ENCODE measurements at places on chromosomes 2 and 18.
A peak's percentile ranks its signal among the peaks of the same experiment; 100 is the strongest.

GRCh38 chr18:23243178-23243577, 107.9 kb downstream of the CABLES1 start:
- peak; percentile 82 for DNase-seq

DNA sequence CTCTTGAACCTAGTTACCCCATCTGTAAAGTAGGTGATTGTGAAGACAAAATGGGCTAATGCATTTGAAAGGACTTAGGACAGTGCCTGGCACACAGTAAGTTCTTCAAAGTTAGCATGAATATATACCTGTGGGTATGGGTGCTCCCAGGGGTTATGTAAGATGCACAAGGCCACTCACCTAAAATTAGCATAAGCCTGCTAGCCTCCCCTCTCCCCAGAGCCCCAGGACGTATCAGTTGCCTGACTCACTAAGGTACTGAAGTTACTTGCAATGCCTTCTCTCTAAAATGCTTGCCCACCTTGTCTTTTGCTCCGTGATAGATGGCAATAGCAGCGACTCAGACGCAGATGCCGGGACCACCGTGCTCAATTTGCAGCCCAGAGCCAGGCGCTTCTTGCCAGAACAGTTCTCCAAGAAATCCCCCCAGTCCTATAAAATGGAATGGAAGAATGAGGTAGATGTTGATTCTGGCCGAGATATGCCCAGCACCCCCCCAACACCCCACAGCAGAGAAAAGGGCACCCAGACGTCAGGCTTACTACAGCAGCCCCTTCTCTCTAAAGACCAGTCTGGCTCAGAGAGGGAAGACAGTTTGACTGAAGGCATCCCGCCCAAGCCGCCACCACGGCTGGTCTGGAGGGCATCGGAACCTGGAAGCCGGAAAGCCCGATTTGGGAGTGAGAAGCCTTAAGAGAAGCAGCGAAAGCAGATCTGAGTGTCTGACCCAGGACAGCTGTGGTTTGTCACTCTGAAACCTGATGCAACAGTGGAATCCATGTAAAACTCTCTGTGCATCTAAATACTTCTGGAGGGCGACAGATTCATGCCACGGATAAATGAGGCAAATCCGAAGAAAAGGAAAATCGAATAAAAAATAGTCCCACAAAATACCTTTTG, 53.8 kb upstream of the TMEM182 start:
- DNase-seq = no peak

DNA sequence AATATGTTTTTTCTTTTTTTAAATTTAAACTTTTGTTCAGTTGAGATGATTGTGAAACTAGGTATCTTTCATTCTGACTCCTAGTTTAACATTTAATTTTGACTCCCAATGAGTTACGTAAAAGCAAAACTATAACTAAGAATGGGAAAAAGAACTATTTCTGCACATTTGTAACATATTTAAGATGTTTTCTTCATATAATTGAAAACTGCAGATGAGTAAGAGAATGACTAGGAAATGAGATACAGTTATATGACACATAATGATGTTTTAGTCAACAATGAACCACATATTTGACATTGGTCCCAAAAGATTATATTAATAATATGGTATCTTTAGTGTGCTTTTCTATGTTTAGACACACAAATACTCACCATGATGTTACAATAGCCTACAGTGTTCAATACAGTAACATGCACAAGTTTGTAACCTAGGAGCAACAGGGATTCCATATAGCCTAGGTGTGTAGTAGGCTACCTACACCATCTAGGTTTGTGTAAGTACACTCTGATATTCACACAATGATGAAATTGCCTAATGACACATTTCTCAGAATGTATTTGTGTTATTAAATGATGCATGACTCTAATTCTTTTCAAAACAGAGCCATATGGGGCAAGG, 12.6 kb downstream of the ERMN start:
- DNase-seq = no peak

DNA sequence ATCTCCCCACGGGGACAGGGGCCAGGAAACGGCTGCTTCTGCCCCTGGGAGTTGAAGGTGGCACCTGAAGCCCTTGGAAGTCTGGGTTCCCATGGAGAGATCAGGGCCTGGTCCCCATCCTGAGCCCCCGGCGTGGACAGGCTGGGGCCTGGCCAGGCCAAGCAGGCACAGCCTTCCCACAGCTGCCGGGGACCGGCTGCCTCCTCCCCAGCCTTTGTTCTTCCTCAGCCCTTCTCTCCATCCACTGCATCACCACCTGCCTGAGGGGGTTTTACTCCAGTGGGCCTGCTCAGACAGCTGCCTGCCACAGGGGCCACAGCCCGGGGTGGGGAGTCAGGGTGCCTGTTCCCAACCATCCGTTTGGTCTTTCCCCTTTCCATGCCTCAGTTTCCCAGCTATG, 187.7 kb downstream of the INHBB start:
- no peak for DNase-seq

- no peak for DNase-seq
These were observed 29.3 kb downstream of the UBE2F start for GRCh38 chr2:237996021-237996593.

- DNase-seq = no peak
These were observed 118.5 kb upstream of the ALPP start for GRCh38 chr2:232260075-232260474.

DNA sequence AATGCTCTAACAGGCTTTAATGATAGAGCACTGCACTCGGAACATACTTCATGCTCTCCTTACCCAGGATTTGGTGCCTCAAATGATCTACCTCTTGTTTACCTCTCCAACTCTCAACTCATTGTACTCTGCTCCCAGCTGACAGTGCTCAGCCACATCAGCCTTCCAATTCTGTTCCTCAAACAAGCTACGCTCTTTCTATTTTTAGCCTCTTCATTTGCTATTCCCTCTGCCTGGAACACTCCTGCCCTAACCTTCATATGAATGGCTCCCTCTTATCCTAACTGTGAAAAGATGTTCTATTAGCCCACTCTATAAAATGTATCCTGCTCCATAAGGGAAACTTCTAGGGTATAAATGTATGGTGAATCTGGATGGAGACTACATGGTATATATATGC, 42.5 kb downstream of the PIGN start:
- no peak for DNase-seq

- DNase-seq = no peak
These were observed 134.0 kb downstream of the NEDD4L start for GRCh38 chr18:58177896-58178470.

DNA sequence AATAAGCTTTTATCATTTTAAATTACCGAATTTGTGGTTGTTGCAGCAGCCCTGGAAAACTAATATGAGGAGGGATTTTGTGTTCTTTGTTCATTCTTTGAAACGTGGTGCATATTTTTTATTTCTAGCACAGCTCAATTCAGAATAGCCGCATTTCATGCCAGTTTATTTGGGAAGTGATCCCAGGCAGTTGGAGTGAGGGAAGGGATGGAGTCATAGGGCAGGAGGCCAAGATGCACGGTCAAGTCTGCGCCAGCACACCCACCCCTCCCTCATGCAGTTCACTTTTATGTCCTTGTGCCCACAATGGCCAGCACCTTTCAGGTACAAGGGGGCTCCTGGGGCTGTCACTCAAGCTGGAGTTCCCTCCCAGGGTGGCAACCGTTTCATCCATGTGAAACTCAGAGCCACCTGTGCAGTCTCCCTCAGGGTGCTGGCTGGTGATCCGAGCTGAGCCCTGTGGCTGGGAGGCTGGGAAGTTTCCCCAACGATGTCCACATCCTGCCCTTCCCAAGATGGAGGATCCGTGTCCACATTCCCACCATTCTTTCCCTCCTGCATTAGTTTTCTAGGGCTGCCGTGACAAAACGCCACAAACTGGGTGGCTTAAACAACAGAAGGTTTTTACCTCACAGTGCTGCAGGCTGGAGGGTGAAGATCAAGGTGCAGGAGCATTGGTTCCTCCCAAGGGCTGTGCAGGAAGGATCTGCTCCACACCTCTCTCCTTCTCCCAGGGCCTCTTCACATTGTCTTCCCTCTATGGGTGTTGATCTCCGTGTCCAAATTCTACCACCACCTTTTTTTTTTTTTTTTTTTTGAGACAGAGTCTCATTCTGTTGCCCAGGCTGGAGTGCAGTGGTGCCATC, 68.5 kb upstream of the ITGA6 start:
- no peak for DNase-seq

DNA sequence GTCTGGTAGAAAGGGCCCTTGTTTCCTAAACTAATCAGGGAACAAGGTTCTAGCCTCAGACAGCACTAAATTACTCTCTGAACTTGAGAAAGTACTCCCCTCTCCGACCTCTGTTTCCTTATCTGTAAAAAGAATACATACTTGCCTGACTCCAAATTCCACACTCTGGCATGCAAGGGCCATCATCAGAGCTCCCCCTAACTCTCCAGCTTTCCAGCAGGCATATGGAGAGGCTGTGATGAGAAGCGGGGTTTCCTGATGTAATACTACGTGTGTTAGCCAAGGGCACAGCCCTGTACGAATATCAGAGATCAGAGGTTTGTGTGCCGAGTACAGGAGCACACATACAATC, 1.8 kb upstream of the EVA1A start:
- no peak for DNase-seq

DNA sequence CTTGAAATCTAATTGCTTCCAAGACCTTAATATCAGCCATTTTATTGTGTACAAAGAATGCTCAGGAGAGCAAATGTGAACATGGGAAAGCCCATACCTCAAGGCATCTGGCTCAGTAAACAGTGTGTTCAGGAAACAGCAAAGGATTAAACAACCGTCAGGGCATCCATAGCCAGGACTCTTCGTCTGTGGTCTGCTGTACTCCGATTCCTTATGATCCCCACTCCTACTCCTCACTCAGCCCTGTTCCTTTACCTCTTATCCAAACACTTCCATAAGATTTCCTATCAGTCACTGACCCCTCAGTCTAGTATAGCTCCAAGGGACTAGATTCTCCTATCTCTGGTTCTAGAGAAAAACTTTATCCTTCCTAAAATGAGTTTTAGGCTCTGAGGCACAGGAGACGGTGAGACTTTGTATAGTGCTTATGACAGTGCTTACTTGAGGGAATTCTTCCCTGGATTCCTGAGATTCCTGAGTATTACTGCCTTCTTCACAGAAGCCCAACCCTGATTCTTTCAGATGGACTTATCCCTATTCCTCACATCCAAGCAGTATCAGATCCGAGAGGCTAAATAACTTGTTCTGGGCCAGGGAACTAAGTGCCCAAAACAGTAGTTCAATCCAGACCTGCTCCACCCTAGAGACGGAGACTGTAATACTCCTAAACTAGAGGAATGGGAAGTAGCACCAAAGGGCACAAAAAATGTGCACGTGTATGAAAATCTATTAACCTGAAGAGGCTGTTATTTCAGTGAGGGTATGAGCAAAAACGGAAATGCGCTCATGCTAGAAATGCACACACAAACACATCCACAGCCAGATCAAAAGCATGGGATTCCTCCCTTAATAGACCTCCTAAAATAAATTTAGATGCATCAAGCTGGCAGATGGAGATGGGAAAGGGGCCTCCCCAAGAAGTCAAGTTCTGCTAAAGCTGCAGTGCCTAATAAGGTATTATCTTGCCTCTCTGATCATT, 42.1 kb upstream of the SIGLEC15 start:
- DNase-seq = peak; percentile 44

DNA sequence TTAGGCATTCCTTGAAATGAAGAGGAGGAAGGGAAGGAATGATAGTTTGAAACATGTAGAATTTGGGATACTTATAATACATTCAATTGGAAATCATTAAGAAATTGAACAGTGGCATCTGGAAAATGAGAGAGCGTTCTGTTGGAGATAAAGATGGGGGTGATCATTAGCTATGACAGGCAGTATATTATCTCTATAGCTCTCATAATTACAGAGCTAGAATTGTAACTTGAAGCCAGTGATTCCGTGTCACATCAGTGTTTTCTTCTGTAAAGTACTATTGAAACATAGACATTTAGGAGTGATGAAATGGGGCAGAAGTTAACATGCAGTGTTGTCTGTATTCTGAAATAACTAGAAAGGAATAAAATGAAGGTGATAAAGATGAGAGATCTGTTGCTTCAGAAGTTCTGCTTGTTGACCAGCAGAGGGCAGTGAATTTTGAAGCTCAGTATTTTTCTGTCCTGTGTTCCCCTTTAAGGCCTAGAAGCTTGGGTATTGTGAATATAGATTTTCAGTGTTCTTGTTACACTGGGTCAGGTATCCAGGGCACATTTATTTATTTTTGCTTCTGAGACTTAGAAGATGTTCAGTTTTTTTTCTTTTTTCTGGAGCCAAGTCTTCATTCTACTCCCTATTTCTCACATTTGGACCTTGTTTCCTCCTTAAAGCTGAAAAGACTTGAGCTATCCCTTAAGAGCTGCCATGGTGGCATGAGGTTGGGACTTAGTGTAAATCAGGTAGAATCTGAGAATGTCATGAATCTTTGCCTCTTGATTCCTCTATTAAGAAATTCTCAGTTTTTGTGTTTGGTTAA, 157.4 kb downstream of the TAF4B start:
- peak; percentile 79 for DNase-seq

DNA sequence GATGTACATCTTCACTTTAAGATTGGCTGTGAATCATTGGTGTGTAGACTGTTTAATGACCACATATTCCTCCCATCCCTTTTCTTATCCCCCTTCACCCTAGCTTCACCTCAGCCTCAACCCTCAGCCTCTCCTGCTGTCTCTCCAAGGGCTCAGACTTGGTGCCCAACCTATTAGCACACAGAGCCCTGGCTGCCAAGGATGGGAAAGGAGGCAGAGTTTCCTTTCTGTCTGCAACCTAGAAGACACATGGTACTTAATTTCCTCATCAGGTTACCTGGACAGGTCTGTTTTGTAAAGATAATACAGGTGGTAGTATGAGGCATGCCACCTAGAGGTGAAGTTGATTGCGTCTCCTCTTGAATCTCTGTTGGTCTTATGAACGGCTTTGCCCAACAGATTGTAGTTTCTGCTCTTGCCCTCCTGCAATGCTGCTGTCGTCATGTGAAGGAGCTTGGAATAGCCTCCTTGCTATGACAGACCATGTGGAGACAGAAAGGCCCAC, 44.5 kb upstream of the RMND5A start:
- no peak for DNase-seq

DNA sequence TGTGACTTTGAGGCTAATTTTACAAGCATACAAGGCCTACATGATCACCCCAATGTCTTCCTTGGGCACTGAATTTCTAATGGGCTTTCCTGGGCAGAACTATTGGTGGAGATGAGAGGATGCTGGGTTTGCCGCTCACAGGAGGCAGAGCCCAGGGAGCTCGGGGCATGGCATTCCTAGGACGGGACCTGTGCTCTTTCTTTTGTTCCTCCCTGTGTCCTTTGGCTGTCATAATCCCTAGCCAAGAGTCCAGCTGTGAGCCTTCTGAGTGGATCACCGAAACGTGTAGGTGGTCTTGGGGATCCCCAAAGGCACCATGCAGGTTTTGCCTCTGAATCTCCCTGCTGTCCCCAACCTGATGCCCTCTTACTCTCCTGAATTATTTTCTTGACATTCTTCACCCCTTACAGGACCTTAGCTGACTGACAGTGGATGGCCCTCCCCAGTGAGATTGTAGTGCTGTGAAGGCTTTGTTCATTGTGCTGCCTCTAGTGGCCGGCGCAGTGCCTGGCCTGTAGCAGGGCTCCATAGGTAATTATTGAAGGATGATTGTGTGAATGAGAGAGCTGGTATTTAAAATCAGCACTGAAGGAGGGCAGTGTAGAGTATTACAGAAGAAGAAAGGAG, 221.9 kb downstream of the ZNF407 start:
- peak; percentile 50 for DNase-seq

GRCh38 chr2:164913640-164914350, 41.5 kb downstream of the SLC38A11 start:
- DNase-seq = peak; percentile 81
